AML-193 (cell line): ENCODE measurements at places on chromosomes 13 and 19.

DNA sequence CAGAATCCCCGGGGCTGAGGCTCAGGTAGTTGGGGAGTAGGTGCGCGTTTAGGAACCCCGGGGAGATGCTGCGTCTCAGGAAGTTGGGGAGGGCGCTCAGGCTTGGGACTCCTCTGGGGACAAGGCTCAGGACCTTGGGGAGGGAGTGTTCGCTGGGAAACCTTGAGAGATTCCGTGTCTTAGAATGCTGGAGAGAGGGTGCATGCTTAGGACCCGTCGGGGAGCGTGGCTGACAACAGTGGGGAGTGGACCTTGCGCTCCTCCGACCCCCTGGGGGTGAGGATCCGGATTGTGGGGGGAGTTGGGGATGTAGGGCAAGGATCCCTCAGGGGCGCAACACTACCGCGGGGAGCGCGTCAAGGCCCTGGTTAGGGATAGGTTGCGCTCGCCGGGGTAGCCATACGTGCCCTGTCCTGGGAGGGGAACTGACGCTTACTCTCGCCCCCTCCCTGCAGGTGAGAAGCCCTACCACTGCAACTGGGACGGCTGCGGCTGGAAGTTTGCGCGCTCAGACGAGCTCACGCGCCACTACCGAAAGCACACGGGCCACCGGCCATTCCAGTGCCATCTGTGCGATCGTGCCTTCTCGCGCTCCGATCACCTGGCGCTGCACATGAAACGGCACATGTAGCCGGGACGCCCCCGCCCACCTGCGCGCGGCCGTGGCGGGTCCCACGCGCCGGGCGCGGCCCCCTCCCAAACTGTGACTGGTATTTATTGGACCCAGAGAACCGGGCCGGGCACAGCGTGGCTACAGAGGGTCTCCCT, 2.0 kb downstream of the KLF2 start:
- no peak for DNase-seq

DNA sequence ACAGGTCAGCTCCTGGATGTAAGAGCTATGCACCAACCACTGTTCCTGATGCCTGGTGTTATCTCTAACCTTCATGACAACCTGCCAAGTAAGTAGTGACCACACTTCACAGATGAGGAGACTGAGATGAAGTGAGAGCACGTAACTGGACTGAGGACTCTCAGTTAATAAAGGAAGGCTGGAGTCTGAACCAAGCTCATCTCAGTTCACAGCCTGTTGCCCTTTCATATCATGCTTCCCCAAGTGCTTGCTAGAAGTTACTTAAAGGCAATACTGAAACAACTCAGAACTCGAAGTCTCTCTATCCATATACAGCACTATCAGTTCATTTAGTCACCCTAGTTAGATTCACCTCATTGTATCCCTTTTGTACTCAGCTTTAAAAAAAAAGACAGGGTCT, 119.7 kb downstream of the ABCC4 start:
- DNase-seq: no peak

GRCh38 chr13:66922444-66922843, 307.7 kb downstream of the PCDH9 start:
- no peak for DNase-seq

DNA sequence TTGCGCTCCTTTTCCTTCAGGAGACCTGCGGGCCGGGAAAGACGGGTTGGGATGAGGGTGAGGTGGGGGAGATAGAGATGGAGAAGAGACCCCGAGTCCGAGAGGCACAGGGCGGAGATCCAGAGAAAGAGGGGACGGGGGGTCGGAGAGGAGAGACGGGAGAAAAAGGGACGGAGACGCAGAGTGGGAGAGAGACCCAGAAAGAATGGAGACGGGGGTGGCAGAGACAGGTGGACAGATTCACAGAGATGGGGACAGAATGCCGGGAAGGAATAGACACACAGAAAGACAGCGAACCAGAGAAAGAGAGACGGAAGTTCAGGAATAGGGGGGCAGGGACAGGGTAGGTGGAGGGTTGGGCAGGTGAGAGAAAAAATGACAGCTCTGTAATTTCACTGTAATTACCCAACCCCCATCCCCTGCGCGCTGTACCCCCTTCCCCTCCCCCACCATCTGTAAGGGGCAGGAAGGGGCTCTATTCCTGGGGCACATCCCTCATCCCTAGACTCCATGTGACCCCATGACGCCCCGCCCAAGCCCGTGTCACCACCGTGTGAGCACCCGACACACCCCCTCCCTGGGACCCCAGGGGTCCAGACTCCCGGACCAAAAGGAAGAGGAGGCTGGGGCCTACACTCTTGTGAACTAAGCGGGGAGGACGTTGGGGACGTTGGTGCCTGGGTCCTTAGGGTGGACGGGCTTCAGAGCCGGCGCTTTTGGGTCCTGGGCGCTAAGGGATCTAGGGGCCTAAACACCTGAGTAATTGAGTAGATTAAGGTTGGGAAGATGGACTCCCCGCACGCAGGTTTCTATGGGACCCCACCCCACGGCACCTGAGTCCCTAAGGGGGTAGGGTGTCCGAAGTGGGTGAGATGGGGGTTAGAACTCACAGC, 967 bp downstream of the DBP start:
- no peak for DNase-seq

GRCh38 chr19:50486823-50487515, 10.3 kb upstream of the GARIN5A start:
- no peak for DNase-seq

DNA sequence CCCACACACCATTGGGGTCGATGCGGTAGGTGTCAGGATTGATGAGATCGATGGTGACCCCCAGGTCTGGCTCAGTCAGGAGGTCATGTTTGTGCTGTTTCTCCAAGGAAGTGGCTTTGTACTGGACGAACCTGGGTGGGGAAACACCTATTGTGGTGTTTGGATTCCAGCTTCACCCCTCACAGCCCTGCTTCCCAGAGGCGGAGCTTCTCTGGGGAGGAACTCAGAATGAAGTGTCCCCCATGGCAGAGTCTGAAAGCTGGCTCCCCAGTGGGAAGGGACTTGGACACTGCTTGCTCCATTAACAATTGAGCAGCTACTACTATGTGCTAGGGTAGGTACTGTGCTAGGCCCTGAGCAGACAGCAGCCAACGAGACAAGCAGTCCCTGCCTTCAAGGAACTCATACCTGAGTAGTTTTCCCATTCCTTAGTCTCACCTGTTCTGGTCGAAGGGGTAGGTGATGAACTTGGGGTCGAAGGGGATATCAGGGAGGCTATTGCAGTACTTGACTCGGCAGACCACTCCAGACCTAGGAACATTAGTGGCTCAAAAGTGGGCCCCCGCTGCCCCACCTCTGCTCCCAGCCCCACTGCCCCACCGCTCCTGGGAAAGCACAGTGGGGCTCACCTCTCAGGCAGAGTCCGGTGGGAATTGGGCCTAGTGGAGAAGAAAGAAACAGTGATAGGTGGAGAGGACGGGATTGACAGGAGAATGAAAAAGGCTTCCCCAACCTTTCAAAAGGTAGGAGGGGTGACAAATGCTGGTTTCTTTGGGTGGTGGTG, 1.1 kb downstream of the PAF1 start:
- DNase-seq: no peak

DNA sequence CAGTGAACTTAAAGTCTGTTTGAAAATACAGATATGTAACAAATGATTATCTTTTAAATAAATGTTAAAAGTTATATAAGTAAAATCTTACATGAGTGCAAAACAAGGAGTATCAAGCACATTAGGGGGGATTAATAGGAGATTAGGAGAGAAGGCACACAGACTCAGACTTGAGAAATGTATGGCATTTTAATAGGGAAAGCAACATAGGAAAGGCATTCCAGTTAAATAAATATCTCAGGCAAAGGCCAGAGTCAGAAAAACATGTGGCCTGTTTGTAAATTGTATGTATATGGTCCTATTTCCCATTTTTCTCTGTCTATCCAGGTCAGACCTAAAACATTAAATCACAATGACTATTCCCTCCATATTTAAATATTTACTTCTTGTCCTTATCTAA, 462.7 kb downstream of the GPC6 start:
- no peak for DNase-seq

DNA sequence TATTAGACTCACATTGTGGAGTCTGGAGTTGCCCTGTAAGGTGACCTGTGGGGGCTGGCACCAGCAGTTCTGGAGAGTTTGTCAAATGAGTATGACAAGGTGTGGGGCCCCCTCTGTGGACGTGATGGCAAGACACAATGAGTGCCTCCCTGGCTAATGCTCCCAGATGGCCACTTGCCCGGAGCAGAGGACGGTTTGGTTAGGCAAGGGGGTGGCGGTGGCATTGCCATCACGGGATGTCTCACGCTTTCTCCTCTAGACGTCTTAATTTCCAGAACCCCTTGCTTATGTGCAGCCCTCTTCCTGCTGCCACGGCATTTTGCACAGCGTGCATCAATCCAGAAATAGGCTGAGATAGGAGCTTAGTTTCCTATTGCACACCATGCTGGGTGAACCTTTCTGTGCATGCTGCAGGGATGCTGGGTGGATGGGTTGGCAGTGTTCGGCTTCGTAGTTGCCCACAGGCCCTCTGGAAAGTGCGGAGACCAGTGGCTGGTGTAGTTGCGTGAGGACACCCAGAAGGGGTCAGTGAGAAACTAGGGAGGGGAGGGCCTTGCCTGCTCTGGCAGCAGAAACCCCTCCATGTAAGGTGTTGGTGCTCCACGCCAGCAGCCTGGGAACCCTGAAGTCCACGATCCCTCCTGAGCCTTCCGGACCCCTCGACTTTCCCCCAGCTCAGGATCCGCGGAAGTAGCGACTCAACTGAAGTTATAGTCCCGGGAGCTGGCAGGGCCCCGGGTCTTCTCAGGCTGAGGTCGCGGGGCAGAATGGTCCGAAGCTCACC, 18.1 kb upstream of the LRP3 start:
- no peak for DNase-seq

GRCh38 chr13:40313269-40314200, 352.9 kb downstream of the FOXO1 start:
- DNase-seq: no peak

DNA sequence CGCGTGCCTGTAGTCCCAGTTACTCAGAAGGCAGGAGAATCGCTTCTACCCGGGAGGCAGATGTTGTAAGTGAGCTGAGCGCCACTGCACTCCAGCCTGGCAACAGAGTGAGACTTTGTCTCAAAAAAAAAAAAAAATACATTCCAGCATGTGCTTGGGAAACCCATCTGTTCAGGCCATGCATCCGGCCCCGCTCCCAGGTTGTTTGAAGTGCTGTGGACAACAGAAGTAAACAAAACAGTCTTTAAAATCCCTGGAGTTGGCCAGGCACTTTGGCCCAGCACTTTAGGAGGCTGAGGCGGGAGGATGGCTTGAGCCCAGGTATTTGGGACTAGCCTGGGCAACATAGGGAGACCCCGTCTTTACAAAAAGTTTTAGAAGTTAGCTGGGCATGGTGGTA, 3.2 kb upstream of the PTPRS start:
- DNase-seq: no peak

DNA sequence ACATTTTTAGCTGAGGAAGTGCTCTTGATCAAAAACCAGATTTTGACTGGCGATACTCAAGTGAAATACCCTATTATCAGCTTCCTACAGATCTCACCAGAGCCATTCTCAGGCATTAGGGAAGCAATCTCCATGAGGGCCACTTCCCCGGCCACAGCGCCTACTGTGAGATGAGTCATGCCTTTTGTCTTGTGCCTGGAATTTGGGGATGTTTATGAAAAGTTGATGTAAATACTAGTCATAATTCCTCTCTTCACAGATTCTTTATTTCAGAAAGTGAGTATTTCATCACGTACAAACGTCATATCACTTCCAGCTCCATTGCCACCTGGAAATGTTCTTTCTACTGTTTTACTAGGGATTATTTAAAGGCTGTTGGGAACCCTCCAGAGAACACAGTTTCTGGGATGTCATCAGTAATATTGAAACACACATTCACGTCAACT, 25.3 kb upstream of the SLC46A3 start:
- no peak for DNase-seq
